Hindlimb muscle (tissue), 1 donor: ENCODE measurements at places on chromosomes 5 and 9. TPM values are rescaled to one million over a fixed set of nuclear protein-coding genes. Genes with fewer than 3 reads are reported as not detected.
A peak's percentile ranks its signal among the peaks of the same experiment; 100 is the strongest.

Gene KIF12
- polyA plus RNA-seq: 0.52 TPM

- peak; percentile 73 for DNase-seq
Observed at GRCh38 chr9:35689542-35690293, at the start of gene TPM2. TPM2 (minus strand) TSS chr9:35689925; CDS start chr9:35689817, 108 bp downstream.

Gene MEIKIN
- not detected for polyA plus RNA-seq

Gene PCDHA9
- polyA plus RNA-seq: not detected

DNA sequence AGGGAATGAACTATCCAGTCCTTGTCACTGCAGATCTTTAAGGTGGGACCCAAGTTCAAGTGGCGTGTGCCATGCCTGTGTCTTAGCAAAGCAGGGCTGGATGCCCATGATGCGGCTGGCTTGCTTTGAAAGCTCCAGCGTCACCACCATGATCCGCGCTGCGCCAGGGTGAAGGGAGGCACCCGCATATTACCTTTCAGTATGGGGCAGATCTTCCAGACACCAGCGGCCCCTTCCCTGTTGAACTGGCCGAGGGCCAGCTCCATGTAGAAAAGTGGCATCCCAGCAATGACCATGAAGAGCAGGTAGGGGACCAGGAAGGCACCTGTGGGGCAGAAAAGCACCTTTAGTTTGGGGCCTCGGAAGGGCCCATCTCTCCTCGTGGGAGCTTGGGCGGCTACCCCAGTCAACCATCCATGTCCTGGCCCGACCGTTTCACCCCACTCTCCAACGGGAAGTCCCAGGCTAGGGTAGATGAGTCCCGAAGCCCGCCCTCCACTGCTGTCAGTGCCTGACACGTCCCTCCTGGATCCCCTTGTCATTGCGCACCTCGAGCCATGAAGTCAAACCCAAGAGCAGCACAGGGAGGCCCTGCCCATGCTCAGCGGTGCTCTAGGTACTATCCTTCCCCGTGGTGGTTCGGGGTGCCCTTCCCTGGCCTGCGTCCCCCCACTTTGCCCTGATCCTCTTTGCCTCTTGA, 3.9 kb downstream of the SLC6A3 start:
- DNase-seq: no peak

- DNase-seq: no peak
Observed at GRCh38 chr9:127714020-127714750, 1.3 kb downstream of the PTRH1 start.

Gene IFNA17
- not detected for polyA plus RNA-seq

DNA sequence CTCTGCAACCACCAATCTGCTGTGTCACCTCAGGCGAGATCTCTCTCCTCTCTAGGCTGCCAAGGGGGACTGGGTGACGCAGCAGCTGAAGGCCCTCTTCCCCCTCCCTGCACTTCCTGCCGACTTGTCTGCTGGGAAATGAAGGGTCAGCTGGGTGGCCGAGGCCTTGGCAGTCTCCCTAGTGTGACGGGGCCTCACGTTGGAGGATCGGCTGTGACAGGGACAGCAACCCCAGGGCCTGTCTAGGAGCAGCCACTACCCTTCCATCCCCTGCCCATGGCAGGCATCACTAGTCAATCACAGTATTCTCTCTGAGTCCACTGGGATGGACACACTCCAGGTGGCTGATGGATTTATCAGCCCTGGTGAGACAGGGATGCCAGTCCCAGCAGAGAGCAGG, 107.3 kb upstream of the SARDH start:
- DNase-seq: peak; percentile 58

GRCh38 chr9:4690144-4690543, 10.8 kb downstream of the CDC37L1 start:
- DNase-seq: no peak

- no peak for DNase-seq
Observed at GRCh38 chr5:142878111-142878510, 107.9 kb downstream of the ARHGAP26 start.

Gene MRPL50
- polyA plus RNA-seq: 13.3 TPM

DNA sequence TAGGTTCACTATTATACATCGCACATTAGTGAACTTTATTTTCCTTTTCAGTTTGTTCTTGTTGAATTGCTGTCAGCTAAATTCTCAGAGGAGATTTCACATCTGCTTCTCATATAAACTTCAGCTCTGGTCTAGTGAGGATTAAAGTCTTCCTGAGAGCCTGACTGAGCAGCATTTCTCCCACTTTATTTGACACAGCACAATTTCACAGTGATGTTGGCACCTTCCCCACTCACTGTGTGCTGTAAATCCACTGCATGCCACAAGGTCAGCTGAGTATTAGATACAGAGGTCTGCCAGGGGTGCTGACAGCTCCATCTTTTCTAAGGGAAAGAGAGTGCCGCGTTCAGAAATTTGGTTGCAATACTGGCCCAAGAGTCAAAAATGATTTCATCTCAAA, 567.4 kb downstream of the PRR16 start:
- peak; percentile 38 for DNase-seq

GRCh38 chr9:111944241-111944866, 47.7 kb downstream of the UGCG start:
- DNase-seq: no peak

DNA sequence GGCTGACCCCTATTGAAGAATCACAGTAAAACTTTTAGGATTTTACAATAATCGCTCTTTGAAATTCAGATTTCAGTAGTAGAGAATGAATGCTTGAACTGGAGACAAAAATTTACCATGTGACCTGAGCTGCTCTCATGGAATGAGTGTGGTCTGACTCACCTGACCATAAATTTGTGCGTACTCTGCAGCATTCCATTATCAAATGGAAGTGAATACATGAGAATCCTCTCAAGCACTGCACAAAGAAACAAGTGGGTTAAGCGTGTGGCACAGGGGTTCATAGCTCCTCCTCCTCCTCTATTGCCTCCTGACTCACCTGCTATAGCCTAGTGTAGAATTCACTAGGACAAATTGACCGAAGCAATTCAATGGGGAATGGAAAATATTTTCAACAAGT, 269.8 kb upstream of the CDH9 start:
- no peak for DNase-seq

DNA sequence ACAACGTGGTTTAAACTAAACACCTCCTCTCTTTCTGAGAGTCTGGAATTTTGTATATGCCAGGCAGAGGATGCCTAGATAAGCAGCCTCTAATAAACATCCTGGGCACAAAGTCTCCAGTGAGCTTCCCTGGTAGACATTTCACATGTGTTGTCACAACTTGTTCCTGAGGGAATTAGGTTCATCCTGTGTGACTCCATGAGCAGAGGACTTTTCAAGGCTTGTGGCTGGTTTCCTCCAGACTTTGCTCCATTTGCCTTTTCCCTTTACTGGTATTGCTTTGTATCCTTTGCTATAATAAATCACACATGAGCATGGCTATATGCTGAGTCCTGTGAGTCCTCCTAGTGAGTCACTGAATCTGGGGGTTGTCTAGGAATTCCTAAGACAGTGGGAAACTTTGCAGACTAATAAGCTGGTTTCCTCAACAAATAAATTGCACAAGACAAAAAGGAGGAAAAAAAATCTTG, 77.4 kb downstream of the NR2F1-AS1 start:
- no peak for DNase-seq

DNA sequence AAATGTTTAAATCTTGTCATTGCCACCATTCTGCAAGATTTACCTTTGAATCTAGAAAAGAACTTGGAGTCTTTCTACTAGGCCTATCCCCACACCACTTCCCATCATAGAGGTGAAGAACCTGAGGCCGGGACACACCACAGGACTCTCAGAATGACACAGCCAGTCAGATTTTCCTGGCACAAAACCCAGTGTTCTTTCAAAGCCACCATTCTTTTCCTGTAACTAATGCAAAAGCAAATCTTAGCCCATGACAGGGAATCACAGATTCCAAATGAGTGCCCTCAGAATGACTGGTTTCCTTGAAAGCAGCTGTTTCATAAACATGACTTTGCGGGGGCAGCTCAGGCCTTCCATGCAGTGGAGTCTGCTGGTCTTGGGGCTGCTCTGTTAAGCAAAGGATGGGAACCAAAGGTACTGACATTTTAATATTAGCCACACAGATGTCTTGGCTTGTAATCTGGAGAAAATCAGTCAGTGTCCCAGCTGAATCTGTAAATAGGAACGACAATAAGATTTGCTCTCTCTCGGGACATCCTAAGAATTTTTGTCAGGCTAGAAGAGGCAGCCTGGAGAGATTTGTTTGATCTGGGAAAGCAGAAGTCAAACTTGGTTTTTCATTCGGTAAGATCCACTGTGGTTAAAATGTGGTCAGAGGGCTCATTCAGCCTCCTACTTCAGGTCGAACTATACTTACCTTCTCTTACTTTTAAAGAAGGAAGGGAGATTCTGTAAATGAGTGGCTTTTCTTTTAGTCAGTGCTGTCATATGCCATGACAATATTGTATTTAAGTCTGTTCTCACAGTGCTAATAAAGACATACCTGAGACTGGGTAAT, 115.1 kb downstream of the PALM2AKAP2 start:
- DNase-seq: no peak

GRCh38 chr9:138065287-138065686, 187.7 kb downstream of the CACNA1B start:
- no peak for DNase-seq

Gene GFI1B
- polyA plus RNA-seq: 0.56 TPM

GRCh38 chr5:176772271-176773210, 37.8 kb upstream of the UNC5A start:
- DNase-seq: no peak

Gene PLPP1
- 62.9 TPM for polyA plus RNA-seq

- DNase-seq: no peak
Observed at GRCh38 chr9:129879103-129879699, 43.9 kb downstream of the USP20 start.

Gene TRIM7
- polyA plus RNA-seq: 20.4 TPM

Gene FRMD3
- polyA plus RNA-seq: 15.4 TPM

Gene ADAMTS16
- polyA plus RNA-seq: 7.4 TPM

Gene QRFP
- polyA plus RNA-seq: 0.35 TPM

GRCh38 chr5:81187885-81188284, 45.2 kb upstream of the CKMT2 start:
- no peak for DNase-seq

- no peak for DNase-seq
Observed at GRCh38 chr9:89841456-89841855, 236.6 kb downstream of the GADD45G start.

Gene LHX6
- polyA plus RNA-seq: 7.7 TPM

DNA sequence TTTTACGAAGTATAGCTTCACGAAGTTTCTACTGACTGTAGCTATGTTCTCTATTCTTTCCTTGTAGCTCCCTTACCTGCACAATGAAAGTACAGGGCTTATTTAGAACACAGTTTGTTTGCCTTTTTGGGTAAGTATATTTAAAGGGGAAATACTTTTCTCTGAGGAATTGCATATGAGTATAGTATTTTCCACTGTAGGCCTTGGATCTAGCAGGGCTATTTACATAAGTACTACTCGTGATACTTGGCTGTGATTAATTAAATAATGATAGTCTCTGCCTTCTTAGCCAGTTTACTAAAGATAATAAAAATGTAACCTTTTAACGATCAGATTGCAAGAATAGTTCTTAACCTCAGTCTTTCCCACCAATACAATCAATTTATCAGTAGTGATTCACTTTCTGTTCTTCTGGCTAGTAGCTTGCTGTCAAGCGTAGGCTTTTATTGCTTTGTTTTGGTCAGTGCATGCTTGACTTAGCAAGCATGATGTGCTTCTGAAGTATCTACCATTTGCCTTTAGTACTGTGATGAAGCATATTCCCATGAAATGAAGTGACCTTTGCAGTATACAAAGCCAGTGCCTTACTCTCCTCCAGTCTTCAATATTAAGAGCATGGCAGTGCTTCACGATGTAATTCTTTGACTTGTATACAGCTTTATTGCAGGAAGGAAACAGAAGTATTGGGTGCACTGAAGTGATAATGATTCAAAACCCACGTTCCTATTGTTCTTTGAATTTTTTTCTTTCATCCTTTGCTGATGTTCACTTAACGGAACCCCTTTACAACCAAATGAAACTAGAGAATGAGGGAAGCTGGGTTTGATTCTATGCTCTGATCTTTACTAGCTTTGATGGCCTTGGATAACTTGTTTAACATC, 64.2 kb downstream of the SLC44A1 start:
- no peak for DNase-seq
